ENCODE measurements at places on chromosomes 7 and 10.
A peak's percentile ranks its signal among the peaks of the same experiment; 100 is the strongest.

GRCh38 chr10:71799608-71800453 is 26.5 kb upstream of the VSIR start:
- no peak for DNase-seq

- DNase-seq = no peak
These were observed 39.3 kb downstream of the HBP1 start for GRCh38 chr7:107208024-107208521.

DNA sequence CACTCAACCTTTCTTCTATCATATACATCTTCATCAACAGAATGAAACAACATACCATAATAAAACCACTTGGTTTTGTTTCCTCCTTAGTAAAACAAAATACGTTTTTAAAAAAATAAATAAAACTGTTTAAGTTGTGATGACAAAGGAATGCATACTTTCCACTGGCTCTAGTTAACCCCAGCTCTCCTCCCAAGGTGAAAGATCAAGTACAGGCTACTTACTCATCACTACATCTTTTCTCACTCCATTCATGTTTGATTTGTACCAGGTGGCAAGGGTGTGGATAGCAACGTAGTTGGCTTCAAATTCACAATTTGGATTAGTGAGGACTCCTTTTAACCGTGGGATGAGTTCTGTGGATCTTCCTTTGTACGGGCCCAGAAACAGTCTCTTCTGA is 14.7 kb downstream of the OGA start:
- no peak for DNase-seq

- DNase-seq = no peak
These were observed 149.3 kb upstream of the STK17A start for GRCh38 chr7:43433639-43434038.

- DNase-seq = peak; percentile 13
These were observed 21.6 kb upstream of the NUP205 start for GRCh38 chr7:135536150-135536549.
